ENCODE measurements at places on chromosomes 1 and 21. TPM values are rescaled to one million over a fixed set of nuclear protein-coding genes. Genes with fewer than 3 reads are reported as not detected.

- no peak for DNase-seq
- H3K27ac ChIP-seq: no peak overlapping the region
- no peak overlapping the region for H3K4me3 ChIP-seq
- peaks cover 17% of the 10 kb centered on the region for H3K27me3 ChIP-seq
- no peaks in the 10 kb centered on the region for H3K4me1 ChIP-seq
Observed at GRCh38 chr1:3461238-3461933, 6.9 kb downstream of the ARHGEF16 start.

The TFF2 gene
- not detected for total RNA-seq

DNA sequence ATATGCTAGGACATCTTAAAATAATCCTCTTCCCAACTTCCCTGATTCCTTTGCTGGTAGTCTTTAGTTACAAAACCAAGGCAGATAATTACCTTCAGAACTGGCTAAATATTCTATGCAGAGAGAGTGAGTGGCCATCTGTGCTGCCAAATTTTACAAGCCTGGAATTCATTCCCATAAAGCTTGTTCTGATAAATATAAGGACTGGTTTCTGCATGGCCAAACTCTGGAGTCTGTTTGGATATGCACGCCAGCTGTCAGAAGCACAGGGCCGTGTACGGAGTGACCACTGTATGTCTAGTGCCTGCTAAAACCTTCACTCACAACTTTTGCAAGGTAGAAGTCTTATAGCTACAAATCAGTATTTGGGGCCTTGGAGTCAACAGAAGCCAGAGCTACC, 66.5 kb upstream of the RAVER2 start:
- no peaks in the 10 kb centered on the region for H3K27me3 ChIP-seq
- H3K27ac ChIP-seq: no peak overlapping the region
- H3K4me3 ChIP-seq: no peak overlapping the region
- peaks cover 3% of the 10 kb centered on the region for H3K36me3 ChIP-seq
- no peaks in the 10 kb centered on the region for H3K4me1 ChIP-seq

GRCh38 chr1:160578525-160579191, 638 bp downstream of the CD84 start:
- no peak overlapping the region for H3K27ac ChIP-seq
- no peaks in the 10 kb centered on the region for H3K27me3 ChIP-seq
- H3K4me1 ChIP-seq: no peaks in the 10 kb centered on the region
- DNase-seq: no peak
- no peaks in the 10 kb centered on the region for H3K36me3 ChIP-seq

The ZBTB8A gene
- 6.1 TPM for total RNA-seq

- H3K4me3 ChIP-seq: no peak overlapping the region
- no peaks in the 10 kb centered on the region for H3K27me3 ChIP-seq
- H3K4me1 ChIP-seq: no peaks in the 10 kb centered on the region
Observed at GRCh38 chr1:111309690-111310089, 19.0 kb downstream of the CHIA start.

DNA sequence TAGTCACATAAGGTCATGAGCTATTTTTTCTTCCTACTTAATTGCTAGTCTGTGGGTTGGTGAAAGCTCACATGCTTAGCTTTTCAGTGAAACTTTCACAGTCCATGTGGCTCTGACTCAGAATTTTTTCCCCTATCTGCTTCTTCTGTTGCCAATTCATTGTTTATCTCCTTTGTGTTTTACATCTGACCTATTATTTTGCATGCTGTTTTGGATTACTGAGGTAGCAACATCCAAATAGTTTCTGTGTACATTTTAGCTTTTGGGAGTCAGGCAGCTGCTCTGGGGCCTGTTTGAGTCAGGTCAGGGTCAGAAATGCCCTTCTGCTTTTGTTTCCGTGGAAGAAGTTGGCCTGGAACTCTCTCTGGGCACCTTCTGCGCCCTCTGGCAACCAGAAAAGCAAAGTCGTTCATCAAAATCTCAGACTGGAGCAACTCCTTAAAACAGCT, 40.0 kb downstream of the ROR1 start:
- no peak overlapping the region for H3K27ac ChIP-seq
- peaks cover 10% of the 10 kb centered on the region for H3K4me1 ChIP-seq
- peaks cover under 1% of the 10 kb centered on the region for H3K27me3 ChIP-seq

GRCh38 chr1:80457409-80457808, 1343.3 kb upstream of the ADGRL2 start:
- no peak for DNase-seq
- no peaks in the 10 kb centered on the region for H3K27me3 ChIP-seq
- H3K4me1 ChIP-seq: no peaks in the 10 kb centered on the region
- no peaks in the 10 kb centered on the region for H3K36me3 ChIP-seq
- H3K4me3 ChIP-seq: no peak overlapping the region
- H3K27ac ChIP-seq: no peak overlapping the region
